Epithelial cell of proximal tubule (primary cell): ENCODE measurements at places on chromosomes 1 and 21. TPM values are rescaled to one million over a fixed set of nuclear protein-coding genes. Genes with fewer than 3 reads are reported as not detected.

TNFRSF4 gene
- 0.36 and 0.40 TPM in 2 replicates for total RNA-seq

LCE2C gene
- not detected in 2 replicates for total RNA-seq

ITLN2 gene
- not detected in 2 replicates for total RNA-seq

TTC39A gene
- total RNA-seq: 15.1 and 21.3 TPM in 2 replicates

MNDA gene
- not detected in 2 replicates for total RNA-seq

AIDA gene
- total RNA-seq: 45.5 and 51.1 TPM in 2 replicates

FCN3 gene
- not detected in 2 replicates for total RNA-seq

LCE1B gene
- not detected in 2 replicates for total RNA-seq

GJA8 gene
- not detected in 2 replicates for total RNA-seq

G0S2 gene
- 12.9 and 41.0 TPM in 2 replicates for total RNA-seq

HSPB7 gene
- not detected in 2 replicates for total RNA-seq

GRCh38 chr1:226443439-226443838 lies 35.5 kb upstream of the PARP1 start:
- DNase-seq: peak; percentile 39

GRCh38 chr1:20275319-20275925 lies 15.3 kb upstream of the VWA5B1 start:
- DNase-seq: no peak

DNA sequence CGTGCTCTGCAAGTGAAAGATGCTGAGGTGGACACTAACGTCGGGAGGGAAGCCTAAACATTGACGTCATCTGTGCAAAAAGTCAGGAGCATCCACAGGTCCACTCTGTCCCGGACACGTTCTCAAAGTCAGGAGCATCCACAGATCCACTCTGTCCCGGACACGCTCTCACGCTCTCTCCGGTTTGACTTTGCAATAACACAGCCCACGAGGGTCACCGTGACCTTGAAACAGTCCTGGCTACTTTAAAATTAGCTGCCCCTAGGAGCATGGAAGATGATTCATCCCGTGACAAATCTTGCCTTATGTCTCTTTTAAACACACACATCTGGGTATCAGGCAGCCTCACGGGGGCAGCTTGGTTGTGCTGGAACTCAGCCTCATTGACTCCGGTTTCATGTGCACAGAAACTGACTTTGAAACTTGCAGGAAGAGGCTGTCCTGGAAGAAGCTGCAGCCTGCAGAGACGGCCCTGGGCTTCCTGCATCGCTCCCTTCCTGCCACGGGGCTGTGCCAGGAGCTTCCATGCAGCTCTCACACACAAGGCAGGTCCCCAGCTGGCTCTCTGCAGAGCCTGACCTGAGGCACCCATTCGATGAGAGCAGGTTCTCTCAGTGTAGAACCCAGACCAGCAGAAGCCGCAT lies 18.1 kb upstream of the COL18A1 start:
- no peak for DNase-seq

GRCh38 chr1:67534627-67535065 lies 104.4 kb upstream of the SERBP1 start:
- DNase-seq: no peak

- DNase-seq: no peak
Measured at GRCh38 chr1:36913016-36913415, 121.3 kb downstream of the GRIK3 start.

DNA sequence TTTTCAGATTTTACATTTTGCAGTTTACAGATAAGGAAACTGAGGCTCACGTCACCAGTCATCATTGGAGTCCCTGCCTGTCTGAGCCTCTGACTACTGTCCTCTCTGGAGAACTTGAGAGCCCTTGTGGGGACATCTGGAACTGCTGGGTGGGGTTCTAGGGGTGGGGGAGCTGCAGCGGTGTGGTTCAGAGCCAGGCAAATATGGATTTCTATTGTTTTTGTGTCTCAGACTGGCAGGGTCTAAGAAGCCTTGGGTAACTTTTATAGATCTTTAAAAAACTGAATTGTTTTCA lies 46.9 kb downstream of the IER5 start:
- DNase-seq: no peak

DNA sequence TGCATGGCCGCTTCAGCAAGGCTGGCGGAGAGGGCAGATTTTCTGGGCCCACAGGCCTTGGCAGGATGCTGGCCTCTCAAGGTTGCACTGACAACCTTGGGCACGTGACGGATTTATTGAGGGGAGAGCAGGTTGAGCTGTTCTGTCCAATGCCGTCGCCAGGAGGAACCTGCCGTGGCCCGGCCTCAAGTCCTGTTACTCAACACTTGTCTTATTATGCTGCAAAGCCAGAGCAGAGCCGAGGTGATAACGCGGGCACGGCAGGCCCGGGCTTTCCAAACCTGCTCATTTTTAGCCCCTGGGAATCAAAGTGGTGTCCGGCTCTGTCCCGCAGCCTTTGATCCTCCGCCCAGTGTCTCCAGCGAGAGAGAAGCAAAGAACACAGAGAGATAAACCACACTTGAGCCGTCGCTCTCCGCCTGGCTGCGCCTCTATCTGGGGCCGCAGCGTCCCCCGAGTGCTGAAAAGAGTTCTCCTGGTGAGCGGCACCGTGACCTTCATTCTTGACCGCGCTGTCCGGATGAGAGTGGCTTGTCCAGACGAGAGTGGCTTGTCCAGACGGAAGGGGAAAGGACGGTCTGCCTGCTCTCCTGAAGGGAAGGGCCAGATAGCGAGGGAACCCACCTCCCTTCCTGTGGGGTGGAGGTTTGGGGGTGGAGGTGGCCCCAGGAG lies 162.3 kb upstream of the ARHGEF16 start:
- no peak for DNase-seq

DNA sequence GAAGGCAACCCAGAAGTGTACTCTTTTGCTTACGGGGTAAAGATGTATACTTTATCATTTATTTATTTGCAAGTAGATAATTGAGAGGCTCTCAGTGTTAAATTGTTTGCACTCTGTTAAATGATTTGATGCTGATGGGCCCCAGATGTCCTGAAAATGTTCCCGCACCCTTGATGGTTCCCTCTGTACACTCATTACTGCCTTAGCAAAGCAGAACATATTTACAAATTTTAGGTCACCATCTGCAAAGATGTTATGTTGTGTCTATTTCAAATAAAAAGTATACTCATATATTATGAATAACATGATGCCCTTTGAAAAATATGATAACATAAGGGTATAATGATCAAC lies 240.5 kb upstream of the SNX7 start:
- no peak for DNase-seq

DNA sequence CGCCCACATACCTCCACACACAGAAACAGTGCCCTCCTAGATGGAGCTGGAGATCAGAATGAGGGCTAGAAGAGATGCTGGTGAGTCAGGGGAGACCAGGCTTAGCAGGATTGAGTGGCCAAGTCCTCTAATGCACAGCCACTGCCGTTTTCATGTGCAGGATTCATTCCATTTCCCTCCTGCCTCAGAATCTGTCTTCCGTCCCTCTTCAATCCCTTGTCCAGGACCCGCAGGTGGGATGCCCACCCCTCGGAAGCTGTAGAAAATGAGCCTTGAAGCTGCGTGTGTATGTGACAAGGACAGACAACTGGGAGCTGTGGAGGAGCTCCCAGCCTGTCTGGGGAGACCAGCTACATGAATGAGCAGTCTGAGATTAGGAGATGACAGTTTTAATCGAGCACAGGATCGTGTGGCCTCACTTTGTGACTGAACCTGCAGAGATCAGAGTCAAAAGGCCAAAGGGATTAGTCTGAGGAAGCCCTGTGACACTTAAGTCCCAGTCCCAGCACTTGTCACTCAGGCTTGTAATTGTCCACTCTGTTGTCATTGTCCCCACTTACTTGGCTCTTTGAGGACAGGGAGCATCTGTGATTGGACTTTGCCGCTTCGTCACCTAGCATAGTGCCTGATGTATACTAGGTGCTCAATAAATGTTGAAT lies 22.0 kb downstream of the LGR6 start:
- no peak for DNase-seq

GRCh38 chr1:115829023-115829674 lies 11.8 kb downstream of the NHLH2 start:
- DNase-seq: peak; percentile 7

- DNase-seq: no peak
Measured at GRCh38 chr1:119595168-119595567, 52.9 kb downstream of the ZNF697 start.

- DNase-seq: no peak
Measured at GRCh38 chr1:172585861-172586260, 52.9 kb downstream of the SUCO start.

- DNase-seq: no peak
Measured at GRCh38 chr1:80248886-80249285, 1242.4 kb upstream of the ADGRL4 start.

DNA sequence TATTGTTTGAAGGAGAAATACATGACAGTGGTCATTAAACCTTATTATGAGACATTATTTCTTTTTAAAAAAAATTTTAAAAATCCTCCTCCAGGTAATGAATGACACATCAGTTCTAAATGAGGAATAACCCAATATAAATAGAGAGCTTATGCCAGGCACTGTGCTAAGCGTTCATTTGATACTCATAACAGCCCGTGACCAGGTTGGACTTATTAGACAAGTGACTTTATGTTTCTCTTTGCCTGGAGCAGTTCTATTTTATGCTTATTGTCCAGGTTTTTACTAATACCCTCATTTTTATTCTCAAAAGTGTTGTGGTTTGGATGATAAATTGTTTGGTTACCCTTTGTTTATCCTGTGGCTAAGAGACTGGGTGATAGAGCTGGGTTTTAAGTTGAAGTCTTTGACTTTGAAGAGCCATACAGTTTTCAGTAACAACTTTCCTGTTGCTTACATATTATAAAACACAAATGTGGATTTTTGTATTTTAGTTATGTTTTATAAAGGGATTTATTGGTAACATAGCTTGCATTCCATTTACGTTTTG lies 84.2 kb downstream of the RABGAP1L start:
- no peak for DNase-seq

- DNase-seq: no peak
Measured at GRCh38 chr1:9782116-9782751, 41.5 kb downstream of the CLSTN1 start.

DNA sequence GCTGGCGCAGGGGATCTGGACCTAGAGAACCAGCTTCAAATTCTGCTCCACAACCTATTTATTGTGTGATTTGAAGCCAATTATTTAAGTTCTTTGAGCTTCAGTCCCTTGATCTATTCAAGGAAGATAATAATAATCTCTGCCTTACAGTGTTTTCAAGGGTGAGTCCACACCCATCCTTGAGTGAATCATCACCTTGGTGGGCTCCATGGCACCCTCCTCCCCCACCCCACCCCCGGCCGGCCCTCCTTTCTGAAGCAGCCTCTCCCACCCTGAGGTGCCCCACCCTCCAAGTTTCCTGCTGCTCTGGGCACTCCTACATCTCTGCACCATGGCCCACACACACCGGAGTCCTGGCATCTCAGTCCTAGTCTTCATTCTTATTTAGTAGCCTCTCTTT lies 38.3 kb downstream of the TCP10L start:
- DNase-seq: no peak

GRCh38 chr1:33295450-33296081 lies 25.3 kb downstream of the A3GALT2 start:
- DNase-seq: no peak

GRCh38 chr1:243428617-243429342 lies 172.9 kb downstream of the SDCCAG8 start:
- no peak for DNase-seq

- no peak for DNase-seq
Measured at GRCh38 chr1:33130297-33130696, 49.3 kb downstream of the AZIN2 start.

DNA sequence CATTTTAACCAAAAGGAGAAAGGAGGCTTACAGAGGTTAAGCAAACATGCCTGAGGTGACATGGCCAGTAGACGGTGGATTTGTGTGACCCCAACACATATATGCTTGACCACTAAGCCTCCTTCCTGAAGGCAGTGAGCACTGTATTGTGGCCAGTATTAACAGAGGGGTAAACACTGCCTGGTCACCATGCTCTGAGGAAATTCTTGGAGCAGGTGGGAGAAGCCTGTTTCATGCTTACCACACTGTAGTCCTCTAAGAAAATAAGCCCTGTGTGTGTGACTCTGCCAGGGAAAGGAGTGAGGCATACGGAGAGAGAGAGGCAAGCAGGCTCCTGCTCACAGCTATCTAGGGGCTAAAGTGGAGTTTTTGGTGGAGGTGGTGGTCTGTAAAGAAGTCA lies 102.7 kb downstream of the KCND3 start:
- no peak for DNase-seq

DNA sequence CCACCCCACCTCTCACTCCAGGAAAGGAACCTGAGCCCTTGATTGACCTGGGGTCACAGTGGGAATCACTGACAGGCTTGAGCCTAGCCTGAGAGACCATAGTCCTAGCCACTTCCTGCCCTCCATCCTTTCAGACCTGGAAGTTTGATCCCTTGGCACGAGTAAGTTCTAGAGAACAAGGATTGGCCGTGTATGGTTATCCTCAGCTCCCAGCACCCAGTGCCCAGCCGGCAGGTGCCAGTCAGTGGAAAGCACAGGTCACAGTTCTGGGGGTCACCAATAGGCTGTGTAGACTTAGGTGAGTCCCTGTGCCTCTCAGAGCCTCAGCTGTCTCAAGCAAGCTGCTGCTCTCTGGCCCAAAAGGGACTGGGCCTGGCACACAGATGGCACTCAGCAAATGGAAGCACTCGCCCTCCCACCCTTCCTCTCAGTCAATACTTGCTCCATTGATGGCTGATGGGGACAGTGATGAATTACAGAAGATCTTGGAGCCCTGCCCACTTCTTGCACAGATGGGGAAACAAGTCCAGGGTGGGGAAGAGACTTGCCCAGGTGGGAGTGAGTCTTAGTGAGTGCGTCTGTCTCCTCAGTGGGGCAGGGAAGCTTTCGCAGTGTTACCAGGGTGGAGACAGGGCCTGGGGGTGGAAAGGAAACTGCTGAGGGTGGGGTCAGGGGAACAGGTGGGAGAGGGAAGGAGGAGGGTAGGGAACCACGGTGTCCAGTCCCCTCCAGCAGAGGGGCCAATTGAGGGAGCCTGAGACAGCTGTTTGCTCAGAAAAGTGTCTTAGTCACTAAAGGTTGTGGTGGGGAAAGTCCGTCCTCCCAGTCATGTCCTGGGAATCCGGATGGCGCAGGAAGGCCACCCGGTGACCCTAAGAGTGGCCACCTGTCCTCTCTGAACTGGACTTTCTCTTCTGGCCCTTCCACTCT lies 2.6 kb upstream of the KCNQ4 start:
- DNase-seq: no peak

- DNase-seq: no peak
Measured at GRCh38 chr1:245501633-245502032, 346.8 kb downstream of the KIF26B start.

GRCh38 chr1:25616095-25616986 lies at the start of gene MAN1C1:
Gene MAN1C1, plus strand, starts transcription at chr1:25616791. Its CDS starts 1,007 bp downstream, at chr1:25617798.
- no peak for DNase-seq

- no peak for DNase-seq
Measured at GRCh38 chr1:14369526-14370213, 228.8 kb upstream of the KAZN start.

- DNase-seq: no peak
Measured at GRCh38 chr21:33975548-33976081, 60.0 kb upstream of the ATP5PO start.

- no peak for DNase-seq
Measured at GRCh38 chr1:241422470-241422869, 65.5 kb upstream of the RGS7 start.
